RWPE2 (cell line): ENCODE measurements at places on chromosomes 4 and X.

- no peak for DNase-seq
Measured at GRCh38 chrX:40007756-40008705, 89.7 kb downstream of the BCOR start.

DNA sequence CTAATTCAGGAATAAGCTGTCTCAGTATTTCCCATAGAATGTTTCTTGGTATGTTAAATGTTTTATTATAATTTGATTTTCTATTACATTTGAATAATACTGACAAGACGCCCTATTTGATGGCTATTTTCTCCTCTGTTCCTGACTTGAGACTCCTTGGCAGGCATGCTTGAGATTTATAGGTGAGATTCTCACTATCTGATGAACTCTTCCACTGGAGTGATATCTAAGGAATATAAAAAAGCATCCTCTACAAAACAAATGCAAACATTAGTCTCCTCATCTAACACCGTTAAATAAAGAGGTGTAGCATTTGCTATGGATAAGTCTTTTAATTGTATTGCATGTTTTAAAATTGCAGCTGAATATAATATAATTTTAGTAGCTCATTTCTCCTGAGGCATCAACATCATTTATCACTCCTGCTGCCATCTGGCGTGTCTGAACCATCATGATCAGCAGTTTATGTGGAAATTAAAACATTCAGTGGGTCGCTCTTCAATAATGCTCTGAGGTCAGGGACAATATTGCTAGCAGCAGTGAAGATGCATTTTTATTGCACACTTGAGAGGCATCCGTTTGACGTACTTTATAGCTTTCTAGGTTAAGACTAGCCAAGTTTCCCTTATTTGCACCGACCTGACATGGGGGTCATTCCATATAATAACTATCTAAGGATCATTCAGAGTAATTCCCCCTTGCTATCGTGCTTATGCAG, 210.4 kb upstream of the GALNTL6 start:
- no peak for DNase-seq

DNA sequence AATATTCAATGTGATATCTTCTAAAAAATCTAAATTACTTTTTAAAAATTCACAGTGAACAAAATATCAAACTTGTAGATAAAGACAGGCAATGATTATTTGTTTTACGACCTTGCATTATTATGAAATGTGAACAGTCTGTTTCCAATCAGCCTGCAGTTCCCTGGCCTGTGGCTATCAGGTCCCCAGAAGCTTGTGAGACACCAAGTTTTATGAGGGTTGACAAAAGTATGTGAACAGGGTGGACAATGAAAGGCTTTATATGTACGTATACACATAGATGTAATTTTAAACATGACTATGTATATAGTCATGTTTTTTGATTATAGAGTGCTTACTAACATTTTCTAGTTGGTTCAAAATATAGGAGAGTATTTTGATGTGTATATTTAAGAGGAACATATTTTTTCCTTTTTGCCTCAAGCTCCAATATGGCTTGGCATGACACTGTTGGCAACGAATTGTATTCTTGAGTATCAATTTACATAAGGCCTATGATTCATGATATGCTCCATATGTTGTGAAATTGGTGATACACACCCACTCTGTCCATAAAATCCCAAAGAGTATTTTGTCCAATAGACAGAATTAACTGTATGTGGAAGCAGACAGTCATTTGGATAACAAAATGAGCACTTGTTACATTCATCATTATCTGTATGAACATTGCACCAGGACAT, 55.7 kb downstream of the BTC start:
- DNase-seq = no peak

- DNase-seq = no peak
Measured at GRCh38 chr4:56803471-56803870, 18.0 kb downstream of the SPINK2 start.

- no peak for DNase-seq
Measured at GRCh38 chrX:122046815-122047214, 999.4 kb downstream of the GLUD2 start.

DNA sequence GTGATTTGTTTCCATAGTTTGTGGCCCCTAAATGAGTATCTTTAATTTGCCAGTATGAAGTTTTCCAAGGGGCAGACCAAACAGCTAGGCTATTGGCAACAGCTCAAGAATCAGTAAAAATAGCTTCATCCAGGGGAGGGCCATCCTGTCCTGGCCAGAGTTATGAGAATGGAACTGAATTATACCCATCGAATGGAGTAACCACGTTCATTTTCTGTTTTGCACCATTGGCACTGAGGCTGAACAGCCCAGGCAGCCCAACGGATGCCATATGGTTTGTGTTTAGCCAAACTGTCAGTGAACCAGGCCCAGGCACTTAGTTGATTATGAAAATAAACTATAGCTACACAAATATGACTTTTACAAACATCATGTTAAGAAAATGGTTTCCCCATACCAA, 17.7 kb upstream of the ASB5 start:
- DNase-seq = no peak

- no peak for DNase-seq
Measured at GRCh38 chrX:37779857-37780256, at the start of gene CYBB. Gene CYBB, plus strand, starts transcription at chrX:37780059. Its CDS starts 19 bp downstream, at chrX:37780078.

- DNase-seq = no peak
Measured at GRCh38 chr4:139416073-139416673, 37.7 kb upstream of the RAB33B start.
